ENCODE measurements at places on chromosomes 1 and 21.

DNA sequence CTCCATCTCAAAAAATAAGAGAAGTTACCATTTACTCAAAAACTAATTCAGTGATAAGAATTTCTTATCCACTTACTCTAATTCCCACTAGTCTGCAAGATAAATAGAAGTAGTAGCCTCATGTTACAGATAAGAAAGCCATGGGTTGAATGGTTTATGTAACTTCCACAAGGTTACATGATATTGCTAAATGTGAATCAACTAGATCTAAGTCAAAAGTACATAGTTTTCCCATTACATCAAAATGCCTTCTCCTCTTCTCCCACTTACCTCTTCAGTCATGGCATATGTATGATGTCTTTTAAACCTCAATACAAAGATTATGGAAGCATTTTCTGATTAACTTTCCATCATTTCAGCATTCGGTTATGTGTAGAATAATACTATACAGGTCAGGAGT lies 108.5 kb downstream of the ASH1L start:
- DNase-seq: no peak

- no peak for DNase-seq
Observed at GRCh38 chr1:215243345-215244054, 161.0 kb downstream of the KCNK2 start.

DNA sequence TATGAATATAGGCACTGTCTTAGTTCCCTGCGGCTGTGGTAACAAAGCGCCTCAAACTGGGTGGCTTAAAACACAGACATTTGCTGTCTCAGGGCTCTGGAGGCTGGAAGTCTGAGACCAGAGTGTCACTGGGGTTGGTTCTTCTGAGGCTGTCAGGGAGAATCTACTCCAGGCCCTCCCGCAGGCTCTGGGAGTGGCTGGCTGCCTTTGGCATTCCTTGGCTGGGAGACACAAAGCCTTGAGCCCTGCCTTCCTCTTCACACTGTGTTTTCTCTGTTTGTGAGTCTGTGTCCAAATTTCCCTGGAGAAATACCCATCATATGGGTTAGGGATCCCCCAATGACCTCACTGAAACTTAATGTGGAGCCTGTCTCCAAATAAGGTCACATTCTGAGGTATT lies 38.5 kb downstream of the B3GALT5 start:
- DNase-seq: no peak

GRCh38 chr1:29703596-29704370 lies 467.5 kb downstream of the PTPRU start:
- DNase-seq: no peak

Measured in HS-5 (cell line).